ENCODE measurements at places on chromosomes 7 and 10. TPM values are rescaled to one million over a fixed set of nuclear protein-coding genes. Genes with fewer than 3 reads are reported as not detected.
A peak's percentile ranks its signal among the peaks of the same experiment; 100 is the strongest.

GRCh38 chr7:5495581-5496375 lies 72.1 kb upstream of the TNRC18 start:
- no peaks in the 10 kb centered on the region for H3K27me3 ChIP-seq
- no peak overlapping the region for H3K27ac ChIP-seq
- H3K4me3 ChIP-seq, result no peak overlapping the region
- H3K36me3 ChIP-seq, result peaks cover 17% of the 10 kb centered on the region
- DNase-seq, result no peak

DNA sequence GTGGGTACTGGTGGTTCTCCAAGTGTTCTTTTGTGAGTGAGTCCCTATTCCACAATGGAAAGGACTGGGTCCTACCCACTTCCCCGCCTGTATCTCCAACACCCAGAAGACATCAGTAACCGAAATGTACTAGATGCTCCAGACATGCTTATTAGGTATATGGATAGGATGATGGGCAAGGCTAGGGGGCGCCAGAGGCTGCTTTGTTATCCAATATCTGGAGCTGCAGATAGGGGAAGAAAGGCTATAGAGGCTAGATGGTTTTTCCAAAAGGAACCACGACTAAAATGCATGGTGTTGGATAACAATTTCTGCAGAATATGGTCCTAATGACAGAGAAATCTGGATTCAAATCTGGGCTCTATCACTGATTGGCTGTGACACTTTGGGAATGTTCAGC lies 56.2 kb upstream of the TM9SF3 start:
- peak; percentile 85 for DNase-seq
- no peaks in the 10 kb centered on the region for H3K27me3 ChIP-seq
- H3K27ac ChIP-seq, result no peak overlapping the region
- peaks cover 1% of the 10 kb centered on the region for H3K36me3 ChIP-seq

GRCh38 chr7:15886626-15887025 lies 200.1 kb upstream of the MEOX2 start:
- H3K27ac ChIP-seq, result no peak overlapping the region
- no peaks in the 10 kb centered on the region for H3K27me3 ChIP-seq
- DNase-seq, result no peak
- H3K36me3 ChIP-seq, result no peaks in the 10 kb centered on the region
- H3K4me1 ChIP-seq, result no peaks in the 10 kb centered on the region

DNA sequence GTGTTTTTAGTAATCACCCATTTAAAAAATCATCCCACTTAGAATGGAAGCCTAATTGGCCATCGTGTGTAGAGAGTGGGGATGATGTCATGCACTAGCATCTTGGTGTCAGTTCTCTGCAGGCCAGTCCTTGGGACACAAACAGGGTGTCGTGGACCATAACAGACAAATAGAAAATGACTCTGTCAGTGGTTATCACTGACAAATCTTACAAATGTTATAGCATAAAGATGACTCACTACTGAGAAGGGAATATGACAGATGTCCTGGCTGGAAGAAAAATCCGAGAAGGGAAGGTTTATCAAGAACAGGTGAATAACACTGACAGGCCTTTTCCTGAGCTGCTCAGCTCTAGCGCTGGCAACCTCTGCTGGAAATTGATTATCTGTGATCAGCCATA lies 10.6 kb downstream of the CABCOCO1 start:
- no peak overlapping the region for H3K27ac ChIP-seq
- no peak for DNase-seq
- no peaks in the 10 kb centered on the region for H3K4me1 ChIP-seq
- H3K4me3 ChIP-seq, result no peak overlapping the region
- H3K27me3 ChIP-seq, result no peaks in the 10 kb centered on the region

GRCh38 chr10:84204122-84204521 lies 9.8 kb downstream of the CDHR1 start:
- H3K27ac ChIP-seq, result no peak overlapping the region
- H3K36me3 ChIP-seq, result no peaks in the 10 kb centered on the region
- no peak for DNase-seq
- no peak overlapping the region for H3K4me3 ChIP-seq

DNA sequence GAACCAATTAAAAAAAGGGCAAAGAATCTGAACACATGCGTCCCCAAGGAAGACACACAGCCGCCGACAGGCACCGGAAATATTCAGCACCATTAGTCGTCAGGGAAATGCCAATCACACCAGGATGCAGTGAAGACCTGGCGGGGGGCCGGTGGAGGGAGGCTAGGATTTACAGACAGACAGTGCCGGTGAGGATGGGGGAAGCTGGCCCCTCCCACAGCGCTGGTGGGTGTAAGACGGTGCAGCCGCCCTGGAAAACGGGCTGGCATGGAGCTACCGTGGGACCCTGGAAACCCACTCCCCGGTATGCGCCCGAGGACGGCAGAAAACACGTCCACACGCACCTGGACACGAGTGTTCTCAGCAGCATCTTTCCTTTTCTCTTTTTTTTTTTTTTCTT lies 4.8 kb upstream of the ADAP1 start:
- no peak overlapping the region for H3K4me3 ChIP-seq
- peaks cover 9% of the 10 kb centered on the region for H3K27me3 ChIP-seq
- peaks cover 28% of the 10 kb centered on the region for H3K4me1 ChIP-seq
- peak; percentile 41 for DNase-seq

DNA sequence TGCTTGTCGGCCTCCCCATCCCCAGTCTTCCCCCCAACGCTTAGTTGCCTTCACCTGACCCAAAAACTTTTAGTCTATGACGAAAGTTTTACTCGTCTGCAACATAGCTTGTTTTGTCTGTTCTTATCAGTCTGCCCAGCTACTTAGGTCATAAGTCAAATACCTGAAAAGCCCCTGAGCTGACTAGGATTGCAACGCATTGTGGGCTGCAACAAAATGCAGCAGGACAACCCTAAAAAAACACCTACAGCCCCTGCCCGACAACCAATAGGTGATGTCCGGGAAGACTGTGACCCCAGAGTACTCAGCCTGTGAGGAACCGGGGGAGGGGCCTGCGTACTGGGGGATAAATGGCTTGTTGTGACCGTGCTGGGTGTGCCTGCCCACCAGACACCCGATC lies 19.3 kb upstream of the GPER1 start:
- no peak overlapping the region for H3K4me3 ChIP-seq
- H3K36me3 ChIP-seq, result no peaks in the 10 kb centered on the region
- H3K27ac ChIP-seq, result no peak overlapping the region
- no peak for DNase-seq
- no peaks in the 10 kb centered on the region for H3K27me3 ChIP-seq

- H3K27me3 ChIP-seq, result no peaks in the 10 kb centered on the region
- H3K4me3 ChIP-seq, result no peak overlapping the region
- DNase-seq, result no peak
- no peaks in the 10 kb centered on the region for H3K4me1 ChIP-seq
- H3K27ac ChIP-seq, result no peak overlapping the region
- H3K36me3 ChIP-seq, result no peaks in the 10 kb centered on the region
Observed at GRCh38 chr7:24718431-24718831, 38.8 kb downstream of the GSDME start.

DNA sequence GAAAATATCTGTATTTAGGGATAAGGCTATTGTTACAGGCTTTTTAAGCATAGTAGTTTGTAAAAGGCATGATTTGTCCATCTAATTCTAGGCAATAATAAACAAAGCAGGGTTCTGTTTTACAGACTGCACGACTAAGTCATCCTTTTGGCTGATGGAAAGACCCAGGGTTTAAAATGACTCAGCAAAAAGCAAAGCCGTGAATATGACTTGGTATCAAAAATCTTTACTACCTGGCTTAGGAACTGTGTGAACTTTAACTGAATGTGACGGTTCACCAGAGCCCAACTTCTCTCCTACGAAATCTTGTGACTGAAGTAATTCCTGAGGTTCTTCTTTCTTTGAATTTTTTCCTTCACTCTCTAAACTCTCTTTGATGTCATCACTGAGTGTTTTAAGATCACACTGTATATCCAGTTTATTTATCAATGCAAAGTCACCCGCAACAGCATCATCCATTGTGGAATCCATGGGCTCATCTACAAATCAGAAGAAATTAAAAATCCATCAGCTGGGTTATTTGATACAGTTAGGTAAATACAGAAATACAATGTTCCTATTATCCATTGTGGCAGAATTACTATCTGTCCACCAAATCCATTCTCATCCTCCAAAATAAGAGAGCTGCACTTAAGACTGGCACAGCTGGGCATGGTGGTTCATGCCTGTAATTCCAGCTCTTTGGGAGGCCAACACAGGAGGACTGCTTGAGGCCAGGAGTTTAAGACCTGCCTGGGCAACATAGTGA lies 17.0 kb downstream of the ATE1 start:
- no peaks in the 10 kb centered on the region for H3K27me3 ChIP-seq
- H3K36me3 ChIP-seq, result peaks cover 87% of the 10 kb centered on the region
- H3K4me1 ChIP-seq, result no peaks in the 10 kb centered on the region
- DNase-seq, result no peak
- no peak overlapping the region for H3K4me3 ChIP-seq
- no peak overlapping the region for H3K27ac ChIP-seq

DNA sequence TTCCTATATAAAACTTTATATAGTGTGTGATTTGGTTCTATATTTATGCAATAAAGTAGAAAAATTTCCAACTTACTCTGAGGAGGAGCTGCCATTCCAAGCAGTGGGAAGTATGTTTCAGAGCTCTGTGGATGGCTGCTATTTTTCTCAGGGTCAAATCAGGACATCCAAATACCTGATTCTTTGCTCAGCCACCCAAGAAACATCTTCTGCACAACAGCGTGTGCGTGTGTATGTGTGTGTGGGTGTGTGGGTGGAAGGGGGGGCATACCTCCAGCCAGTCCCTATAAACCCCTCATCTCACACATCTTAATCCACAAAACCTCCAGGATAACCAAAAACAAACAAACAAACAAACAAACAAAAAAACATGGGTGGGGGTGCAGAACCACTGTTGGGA lies 66.3 kb upstream of the EMX2 start:
- no peak overlapping the region for H3K4me3 ChIP-seq
- H3K27me3 ChIP-seq, result peaks cover 8% of the 10 kb centered on the region
- no peaks in the 10 kb centered on the region for H3K36me3 ChIP-seq
- no peak for DNase-seq

GRCh38 chr10:109187677-109188076 lies 735.6 kb downstream of the XPNPEP1 start:
- no peak overlapping the region for H3K27ac ChIP-seq
- H3K4me3 ChIP-seq, result no peak overlapping the region
- no peaks in the 10 kb centered on the region for H3K27me3 ChIP-seq
- no peaks in the 10 kb centered on the region for H3K4me1 ChIP-seq
- DNase-seq, result no peak

The LRMDA gene
- total RNA-seq, result 29.9 TPM

The KCNH2 gene
- total RNA-seq, result 2.4 TPM

The OR9A2 gene
- total RNA-seq, result not detected
